Stimulated activated CD8-positive, alpha-beta memory T cell treated with anti-CD3 and anti-CD28 coated beads, Interleukin-7, amount 100 ng/mL, for 1 hour (primary cell): ENCODE measurements at places on chromosomes 11 and 22.

DNA sequence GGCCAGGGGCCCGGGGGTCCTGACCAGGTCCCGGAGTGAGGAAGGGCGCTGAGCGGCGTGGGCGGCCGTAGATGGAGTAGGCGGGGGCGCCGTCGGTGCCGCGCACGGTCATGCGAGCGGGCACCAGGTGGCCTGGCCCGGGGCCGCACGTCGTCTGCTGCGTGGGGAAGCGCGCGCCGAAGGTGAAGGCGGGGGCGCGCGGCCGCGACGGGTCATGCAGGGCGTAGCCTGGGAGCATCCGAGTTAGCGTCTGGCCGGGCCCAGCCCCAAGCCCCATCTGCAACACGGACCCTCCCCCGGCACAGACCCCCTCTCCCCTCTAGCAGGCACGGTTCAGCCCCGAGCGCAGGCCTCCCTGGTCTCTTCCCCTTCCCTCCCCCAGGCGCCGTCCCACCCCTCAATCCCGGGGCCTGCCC, 1.7 kb upstream of the TYMP start:
- no peak for DNase-seq

DNA sequence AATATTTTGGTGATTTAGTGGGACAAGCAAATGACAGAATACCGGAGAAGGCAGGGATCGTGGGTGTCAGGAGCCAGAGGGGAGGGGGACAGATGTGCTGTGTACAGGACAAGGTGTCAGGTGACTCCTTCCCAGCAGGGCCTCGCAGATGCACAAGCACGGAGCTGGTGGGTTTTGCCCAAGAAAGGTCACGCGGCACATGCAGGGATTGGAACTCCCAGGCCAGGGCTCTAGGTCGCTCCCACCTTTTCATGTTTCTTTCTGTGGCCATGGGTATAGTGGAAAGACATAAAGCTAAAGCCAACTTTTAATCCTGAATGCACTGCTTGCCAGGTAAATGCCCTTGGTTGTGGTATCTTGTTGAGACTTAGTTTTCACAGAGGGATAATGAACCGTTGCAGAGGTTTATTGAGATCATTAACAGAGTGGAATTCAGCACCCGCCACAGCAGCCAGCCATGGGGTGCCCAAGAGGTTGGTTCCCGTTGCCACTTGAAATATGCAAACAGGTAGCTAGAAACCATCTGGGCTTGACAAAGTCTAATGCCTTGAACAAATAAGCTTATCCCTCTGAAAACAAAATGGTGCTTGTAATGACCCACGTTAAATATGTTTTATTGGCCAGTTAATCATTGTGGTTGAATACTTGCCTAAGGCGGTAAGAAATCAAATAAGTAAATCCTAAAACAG, 10.1 kb downstream of the C22orf23 start:
- DNase-seq: no peak

- no peak for DNase-seq
Observed at GRCh38 chr22:25623310-25623734, 58.8 kb downstream of the GRK3 start.

- DNase-seq: no peak
Observed at GRCh38 chr11:134138376-134138775, 69.5 kb downstream of the JAM3 start.

DNA sequence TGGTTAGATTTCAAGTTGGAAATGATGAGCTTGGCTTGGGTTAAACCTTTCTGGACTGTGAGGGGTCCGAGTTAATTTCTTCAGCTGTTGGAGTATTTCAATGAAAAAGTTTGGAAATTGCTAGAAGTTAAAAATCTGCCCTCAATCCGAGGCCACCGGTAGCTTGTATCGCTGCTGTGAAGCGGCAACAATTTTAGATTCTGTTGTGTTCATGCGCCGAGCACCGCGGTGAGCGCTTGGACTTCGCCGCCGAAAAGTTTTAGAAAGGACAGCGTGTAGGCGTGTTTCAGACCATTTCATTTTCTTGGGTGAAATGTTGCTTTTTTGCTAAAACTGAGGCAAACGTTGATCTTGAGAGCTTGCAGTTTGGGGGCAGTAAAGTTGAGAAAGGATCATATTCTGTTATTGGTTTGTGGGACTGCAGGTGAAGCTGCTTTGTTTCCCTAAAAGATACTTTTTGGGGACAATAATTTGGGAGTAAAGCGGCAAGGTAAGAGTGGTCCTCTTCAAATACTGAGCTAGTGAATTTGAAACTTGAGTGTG, 928 bp downstream of the FBXO7 start:
- DNase-seq: peak; percentile 2

GRCh38 chr11:108927791-108928545, 263.1 kb downstream of the DDX10 start:
- no peak for DNase-seq
